ENCODE measurements at places on chromosomes 2 and 18. TPM values are rescaled to one million over a fixed set of nuclear protein-coding genes. Genes with fewer than 3 reads are reported as not detected.

LOXHD1 gene
- total RNA-seq = 0.17 TPM

GRCh38 chr18:29588446-29589100 is 1411.6 kb upstream of the CDH2 start:
- no peak for DNase-seq

- no peak for DNase-seq
Measured at GRCh38 chr2:10007921-10008808, 35.2 kb upstream of the KLF11 start.

- no peak for DNase-seq
Measured at GRCh38 chr2:74223941-74224770, 25.7 kb downstream of the MTHFD2 start.

CENPA gene
- 13.0 TPM for total RNA-seq

DNA sequence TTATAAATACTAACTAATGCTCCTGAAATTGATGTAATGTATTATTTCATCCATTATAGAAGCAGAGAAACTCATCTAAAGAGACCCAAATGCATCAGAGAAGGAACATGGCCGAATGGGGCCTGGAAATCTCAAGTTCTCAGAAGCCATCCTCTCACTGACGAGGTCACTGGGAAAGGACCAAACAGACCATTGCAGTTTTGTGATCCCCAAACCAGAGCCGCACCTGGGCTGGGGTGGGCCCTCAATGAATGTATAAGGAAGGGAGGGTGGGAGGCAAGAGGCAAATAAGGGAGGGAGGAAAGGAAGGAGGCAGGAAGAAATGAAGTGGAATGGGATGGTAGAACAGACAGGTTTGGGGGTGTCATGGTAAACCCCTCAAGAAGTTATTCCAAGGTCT is 245.3 kb upstream of the ID2 start:
- no peak for DNase-seq

- peak; percentile 43 for DNase-seq
Measured at GRCh38 chr2:238380785-238381184, 45.9 kb upstream of the ASB1 start.

DNA sequence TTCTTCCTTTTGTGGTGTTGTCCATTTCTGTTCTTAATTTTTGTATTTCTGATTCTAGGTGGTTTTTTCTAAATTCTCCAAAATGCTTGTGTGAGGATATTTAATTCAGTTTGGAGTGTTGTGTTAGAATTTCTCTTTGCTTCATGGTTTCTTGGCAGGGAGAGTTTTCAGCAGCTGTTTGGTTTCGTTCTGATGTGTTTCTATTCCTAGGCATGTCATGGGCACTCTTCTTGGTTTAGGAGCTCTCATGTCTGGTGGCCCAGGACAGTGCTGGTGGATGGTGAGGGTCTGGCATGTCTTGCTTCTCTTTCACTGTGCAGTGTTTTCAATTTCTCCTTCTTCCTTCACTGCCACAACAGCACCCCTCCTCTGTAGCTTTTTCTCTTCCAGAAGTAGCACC is 52.9 kb downstream of the OSBPL6 start:
- DNase-seq = no peak

DNA sequence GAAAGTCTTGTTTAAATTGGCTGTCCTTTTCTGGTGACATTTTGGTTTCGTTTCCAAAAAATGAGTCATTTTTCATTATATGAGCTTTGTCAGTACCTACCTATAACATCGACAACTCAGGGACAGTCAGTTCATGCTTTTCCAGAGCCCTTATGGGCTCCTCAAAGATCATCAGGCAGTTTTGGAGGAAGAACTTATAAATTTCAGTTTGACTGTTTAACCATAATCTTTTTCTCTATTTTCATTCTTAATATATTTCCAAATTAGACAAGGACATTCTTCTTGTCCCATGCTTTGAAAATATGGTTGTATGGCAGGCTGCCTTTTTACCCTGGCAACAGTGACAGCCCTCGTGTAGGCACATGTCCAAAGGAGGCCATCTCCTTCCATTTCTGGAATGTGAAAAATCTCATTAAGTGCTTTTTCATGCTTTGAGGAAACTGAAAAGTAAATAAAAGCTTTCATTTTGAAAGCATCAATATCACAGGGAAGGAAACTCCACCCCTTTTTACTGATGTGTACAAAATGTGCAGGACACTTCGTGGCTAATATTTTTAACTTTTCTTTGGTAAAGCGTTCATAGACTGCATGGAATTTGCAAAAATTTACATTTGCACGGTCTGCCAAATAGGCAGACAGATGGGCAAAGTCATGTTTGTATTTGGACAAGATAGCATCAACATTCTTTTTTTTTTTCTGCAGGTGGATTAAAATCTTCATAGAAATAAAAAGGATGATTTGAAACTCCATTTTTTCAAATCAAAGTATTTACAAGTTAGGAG is 7.2 kb upstream of the PROC start:
- DNase-seq = no peak

CYBRD1 gene
- total RNA-seq = 8.2 TPM

MARCO gene
- total RNA-seq = not detected

DNA sequence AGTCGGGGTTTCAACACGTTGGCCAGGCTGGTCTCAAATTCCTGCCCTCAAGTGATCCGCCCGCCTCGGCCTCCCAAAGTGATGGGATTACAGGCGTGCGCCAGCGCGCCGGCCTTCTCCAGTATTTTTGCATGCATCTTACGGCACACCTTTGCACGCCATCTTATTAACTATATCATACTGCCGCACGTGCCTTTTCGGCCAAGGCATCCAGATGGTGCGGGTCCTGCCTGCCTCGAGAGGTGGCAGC is 765 bp upstream of the ING5 start:
- no peak for DNase-seq

GRCh38 chr2:85712849-85713612 is 18.9 kb downstream of the GNLY start:
- DNase-seq = no peak

AKAIN1 gene
- total RNA-seq = not detected

NOSTRIN gene
- total RNA-seq = not detected

MATN3 gene
- 6.4 TPM for total RNA-seq

IL36B gene
- not detected for total RNA-seq

DNA sequence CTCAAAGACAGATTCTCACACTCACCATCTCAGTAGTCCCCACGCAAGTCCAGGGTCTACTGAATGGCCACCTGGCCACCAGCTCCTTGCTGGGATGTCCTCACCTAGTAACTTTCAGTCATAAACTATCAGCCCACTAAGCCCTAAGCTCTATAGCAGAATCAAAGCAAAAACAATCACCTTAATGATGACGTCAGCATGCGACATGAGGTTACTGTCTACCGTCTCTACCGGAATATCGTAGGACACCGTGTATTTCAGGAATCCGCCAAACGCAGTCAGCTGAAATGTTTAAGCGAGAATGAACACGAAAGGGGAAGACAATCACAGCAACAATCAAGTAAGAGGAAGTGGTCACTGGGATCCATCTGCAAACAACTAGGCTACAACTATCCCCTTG is 81.8 kb downstream of the LAMA1 start:
- no peak for DNase-seq

GRCh38 chr2:201572846-201573508 is 70.3 kb downstream of the TMEM237 start:
- no peak for DNase-seq

- DNase-seq = no peak
Measured at GRCh38 chr2:48240912-48241311, 289.0 kb upstream of the STON1 start.

DNA sequence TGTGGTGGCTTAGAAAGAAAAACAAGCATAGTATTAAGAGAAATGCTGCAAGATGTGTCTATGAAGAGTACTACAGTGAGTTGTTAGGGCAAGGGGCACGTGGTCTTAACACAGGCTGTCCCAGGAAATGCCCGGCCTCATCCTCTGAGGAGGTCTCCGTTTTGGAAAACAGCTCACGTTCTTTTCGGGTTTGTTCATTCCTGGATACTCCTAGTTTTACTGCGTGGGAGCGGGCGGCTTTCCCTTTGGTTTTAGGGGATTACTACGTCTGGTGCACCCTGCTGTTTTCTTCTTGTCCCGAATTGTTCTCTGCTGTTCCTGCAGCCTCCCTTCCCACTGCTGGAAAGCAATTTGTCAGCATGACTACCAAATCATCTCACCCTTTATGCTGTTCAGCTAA is 55.5 kb upstream of the RAB6D start:
- peak; percentile 38 for DNase-seq

- no peak for DNase-seq
Measured at GRCh38 chr2:173997753-173998152, 32.6 kb upstream of the SP3 start.

DNA sequence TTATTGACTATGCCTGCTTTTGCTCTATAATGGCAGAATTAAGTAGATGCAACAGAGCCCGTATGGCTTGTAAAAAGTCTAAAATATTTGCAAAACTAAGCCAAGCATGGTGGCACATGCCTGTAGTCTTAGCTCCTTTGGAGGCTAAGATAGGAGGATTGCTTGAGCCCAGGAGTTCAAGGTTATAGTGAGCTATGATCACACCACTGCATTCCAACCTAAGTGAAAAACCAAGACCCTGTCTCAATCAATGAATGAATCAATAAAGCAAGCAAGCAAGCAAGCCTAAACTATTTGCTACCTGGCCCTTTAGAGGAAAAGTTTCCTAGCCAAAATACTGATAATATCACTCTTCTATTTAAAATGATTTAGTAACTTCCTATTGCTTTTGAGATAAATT is 260.0 kb downstream of the OTX1 start:
- DNase-seq = no peak

SEPTIN10 gene
- total RNA-seq = 84.5 TPM

- no peak for DNase-seq
Measured at GRCh38 chr2:162018530-162018929, 55.5 kb downstream of the DPP4 start.

DNA sequence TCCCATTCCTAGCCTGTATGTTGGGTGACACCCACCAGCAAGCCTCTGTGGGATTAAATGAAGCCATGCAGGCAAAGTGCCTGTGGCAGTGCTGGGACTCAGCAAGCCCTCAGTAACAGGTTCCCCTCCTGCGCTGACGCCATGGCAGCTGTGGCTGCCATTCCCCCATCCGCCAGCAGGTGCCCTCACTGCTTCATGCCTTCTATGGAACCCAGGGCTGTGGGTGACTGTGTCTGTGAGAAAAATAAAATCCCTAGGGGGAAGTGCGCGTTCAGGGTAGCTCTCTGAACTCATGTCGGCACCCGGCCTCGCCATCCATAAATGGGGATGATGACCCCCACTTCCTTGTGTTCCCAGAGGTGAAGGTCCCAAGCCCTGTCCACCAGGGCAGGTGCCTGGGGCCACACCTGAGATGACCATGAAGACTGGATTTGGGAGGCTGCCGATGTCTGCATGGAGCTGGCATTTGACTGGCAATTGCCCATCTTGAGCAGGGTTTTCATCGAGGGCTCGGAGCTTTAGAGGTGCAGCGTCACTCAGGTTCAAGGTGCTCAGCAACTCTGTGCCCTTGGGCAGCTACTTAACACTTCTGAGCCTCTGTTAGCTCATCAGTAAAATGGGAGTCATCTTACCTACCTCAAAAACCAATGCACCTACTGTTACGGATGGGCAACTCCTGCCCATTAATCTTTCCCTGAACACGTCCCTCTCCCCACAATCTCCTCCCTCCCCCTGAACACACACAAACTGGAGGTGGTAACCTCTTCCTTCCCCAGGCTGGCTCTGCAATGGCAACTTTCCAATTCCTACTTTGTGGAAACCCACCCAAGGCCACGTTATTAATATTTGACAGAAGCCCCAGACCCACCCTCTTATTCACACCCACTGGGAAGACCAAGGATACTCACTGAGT is 2.9 kb upstream of the MAL start:
- peak; percentile 84 for DNase-seq

CAVIN2 gene
- not detected for total RNA-seq

DNA sequence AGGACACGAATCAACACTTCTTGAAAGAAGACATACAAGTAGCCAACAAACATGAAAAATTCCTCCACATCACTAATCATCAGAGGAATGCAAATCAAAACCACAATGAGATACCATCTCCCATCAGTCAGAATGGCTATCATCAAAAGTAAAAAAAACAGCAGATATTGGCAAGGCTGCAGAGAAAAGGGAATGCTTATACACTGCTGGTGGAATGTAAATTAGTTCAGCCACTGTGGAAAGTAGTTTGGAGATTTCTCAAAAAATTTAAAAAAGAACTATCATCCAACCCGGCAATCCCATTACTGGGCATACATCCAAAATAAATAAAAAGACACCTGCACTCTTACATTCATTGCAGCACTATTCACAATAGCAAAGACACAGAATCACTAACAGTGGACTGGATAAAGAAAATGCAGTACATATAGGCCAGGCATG is 78.7 kb downstream of the GRB14 start:
- no peak for DNase-seq

DNA sequence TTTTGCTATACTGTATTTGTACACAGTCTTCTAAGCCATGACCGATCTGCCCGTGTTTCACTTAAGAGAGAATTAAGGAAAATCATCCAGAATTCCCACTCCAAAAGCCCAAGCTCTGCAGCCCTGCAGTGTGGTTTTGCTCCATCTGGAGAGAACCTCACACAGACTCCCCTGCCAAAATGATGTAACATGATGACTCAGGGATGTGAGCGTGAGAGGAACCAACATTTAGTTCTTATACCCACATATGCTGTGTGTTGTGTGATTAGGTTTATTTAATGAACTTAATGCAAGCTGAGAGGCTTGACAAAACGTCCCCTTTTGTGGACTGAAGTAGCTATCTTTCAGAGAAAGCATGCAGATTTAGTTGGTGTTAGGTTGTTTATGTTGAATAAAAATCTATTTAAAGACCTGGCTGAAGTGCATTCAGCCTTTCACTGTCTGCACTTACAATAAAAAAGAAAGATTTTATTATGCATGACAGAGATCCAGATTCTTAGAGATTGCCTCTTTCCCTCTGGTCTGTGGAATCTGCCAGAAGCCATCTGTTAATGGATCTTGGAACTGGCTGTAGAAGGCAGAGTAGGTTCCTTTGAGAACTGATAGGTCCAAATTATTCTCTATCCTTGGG is 6.3 kb downstream of the RAB12 start:
- no peak for DNase-seq

- DNase-seq = peak; percentile 68
Measured at GRCh38 chr18:75204269-75204731, 4.6 kb downstream of the PTGR3 start.

DNA sequence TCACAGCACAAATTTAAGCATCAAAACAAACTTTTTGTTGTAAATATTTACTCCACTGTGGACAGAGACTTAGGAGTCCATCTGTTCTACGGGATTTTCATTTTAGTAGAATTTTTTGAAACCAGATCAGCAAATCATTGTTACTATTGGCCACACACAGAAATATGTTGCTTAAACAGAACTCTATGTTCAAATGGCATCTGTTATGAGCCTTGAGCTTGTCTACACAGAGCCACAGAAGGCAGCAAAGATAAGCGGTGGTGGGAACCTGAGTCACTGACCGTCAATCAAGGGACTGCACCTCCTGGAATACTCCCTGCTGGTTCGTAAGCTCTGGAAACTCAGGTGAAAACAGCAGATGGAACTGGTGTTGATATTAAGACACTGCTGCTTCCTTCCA is 156.8 kb downstream of the TMEM200C start:
- DNase-seq = no peak

DNA sequence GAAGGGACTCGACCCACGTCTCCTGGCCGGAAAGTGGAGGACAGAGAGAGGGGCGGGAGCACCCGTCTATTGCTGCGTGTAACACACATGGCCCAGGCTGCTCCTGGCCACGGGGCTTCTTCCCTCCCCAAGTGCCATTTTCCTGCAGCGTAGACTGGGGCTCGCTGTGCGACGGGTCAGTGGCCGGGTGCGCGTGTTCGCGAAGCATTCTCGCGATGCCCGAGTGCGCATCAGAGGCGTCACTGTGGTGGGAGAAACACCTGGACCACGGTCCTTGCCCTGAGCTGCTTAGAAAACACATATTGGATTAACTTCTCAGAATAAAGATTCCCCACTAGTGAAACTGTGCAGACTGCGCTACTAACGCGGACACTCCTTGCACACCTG is 200.8 kb downstream of the EIPR1 start:
- DNase-seq = no peak
